ENCODE measurements at places on chromosomes 2 and 18. TPM values are rescaled to one million over a fixed set of nuclear protein-coding genes. Genes with fewer than 3 reads are reported as not detected.

The TMEM131 gene
- total RNA-seq, result 36.2 TPM

The DNAH7 gene
- total RNA-seq, result 21.7 TPM

The SERPINE2 gene
- 73.6 TPM for total RNA-seq

The CNNM4 gene
- 8.1 TPM for total RNA-seq

The APCDD1 gene
- total RNA-seq, result 26.8 TPM

The CYP27A1 gene
- 5.8 TPM for total RNA-seq

The HOXD3 gene
- not detected for total RNA-seq

The CLEC4F gene
- not detected for total RNA-seq

The SPAST gene
- 181 TPM for total RNA-seq

The C2orf74 gene
- 12.0 TPM for total RNA-seq
